MG63 (cell line): ENCODE measurements at places on chromosomes 7 and 10. TPM values are rescaled to one million over a fixed set of nuclear protein-coding genes. Genes with fewer than 3 reads are reported as not detected.

The DCLRE1A gene
- total RNA-seq: 7.4 and 10.2 TPM in 2 replicates

The NRG3 gene
- not detected in 2 replicates for total RNA-seq

The WEE2 gene
- not detected in 2 replicates for total RNA-seq

The FAM25A gene
- 12.0 TPM in 1 of 2 replicates, not detected in the other for total RNA-seq

The ARMC3 gene
- not detected in 2 replicates for total RNA-seq

The ANXA11 gene
- total RNA-seq: 106 and 198 TPM in 2 replicates

The LBX1 gene
- 2.0 and 3.0 TPM in 2 replicates for total RNA-seq

The PDE6C gene
- not detected in 2 replicates for total RNA-seq

The CABCOCO1 gene
- total RNA-seq: 0.59 and 3.1 TPM in 2 replicates

The KIAA1549 gene
- total RNA-seq: 0.57 and 1.1 TPM in 2 replicates

The FEZF1 gene
- not detected in 2 replicates for total RNA-seq

GRCh38 chr10:33901166-33901565 is 566.7 kb upstream of the NRP1 start:
- DNase-seq: peak; percentile 62

- DNase-seq: no peak
Observed at GRCh38 chr10:123392182-123392963, 238.2 kb downstream of the BUB3 start.

DNA sequence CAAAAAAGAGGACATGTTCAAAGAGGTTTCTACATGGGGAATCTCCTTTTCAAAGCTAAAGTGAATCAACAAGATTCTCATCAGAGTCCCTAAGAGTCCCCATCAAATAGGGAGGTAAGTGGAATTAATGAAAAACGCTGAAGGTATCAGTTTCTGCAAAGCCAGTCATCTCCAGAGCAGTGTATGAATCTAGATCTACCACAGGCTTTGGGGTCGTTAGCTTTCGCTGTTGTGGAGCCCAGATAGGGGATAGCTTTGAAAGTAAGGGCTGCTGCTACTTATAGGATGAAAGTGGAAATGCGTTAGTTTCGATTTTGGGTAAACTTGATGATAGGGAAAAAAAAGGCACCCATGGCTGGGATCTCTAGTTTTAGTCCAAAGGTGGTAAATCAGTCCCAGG is 748.4 kb downstream of the LRMDA start:
- no peak for DNase-seq

DNA sequence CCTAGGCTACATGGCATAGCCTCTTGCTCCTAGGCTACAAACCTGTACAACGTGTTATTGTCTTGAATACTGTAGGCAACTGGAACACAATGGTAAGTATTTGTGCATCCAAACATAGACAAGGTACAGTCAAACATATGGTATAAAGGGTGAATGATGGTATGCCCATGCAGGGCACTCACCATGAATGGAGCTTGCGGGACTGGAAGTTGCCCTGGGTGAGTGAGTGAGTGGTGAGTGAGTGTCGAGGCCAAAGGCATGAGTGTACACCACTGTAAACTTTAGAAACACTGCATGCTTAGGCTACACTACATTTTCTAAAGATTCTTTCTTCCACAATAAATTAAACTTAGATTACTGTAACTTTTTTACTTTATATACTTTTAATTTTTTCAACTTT is 165.7 kb downstream of the PARD3 start:
- DNase-seq: no peak

GRCh38 chr10:70812814-70813213 is 2.9 kb upstream of the SGPL1 start:
- DNase-seq: no peak

DNA sequence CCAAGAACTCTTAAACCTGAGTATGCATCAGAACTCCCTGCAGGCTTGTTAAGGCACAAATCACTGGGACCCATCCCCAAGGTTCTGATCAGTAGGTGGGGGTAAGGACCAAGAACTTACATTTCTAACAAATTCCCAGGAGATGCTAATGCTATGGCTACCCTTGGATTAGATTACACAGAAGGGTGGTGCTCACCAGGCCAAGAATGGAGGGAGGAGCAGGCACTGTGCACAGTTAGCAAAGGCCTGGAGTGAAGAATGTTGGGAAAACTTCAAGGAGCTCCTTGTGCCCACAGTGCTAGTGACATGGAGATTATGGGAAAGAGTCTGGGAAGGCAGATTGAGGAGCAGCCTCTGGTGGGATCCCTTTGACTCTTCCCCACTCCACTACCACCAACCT is 1.9 kb downstream of the PRSS2 start:
- DNase-seq: no peak

DNA sequence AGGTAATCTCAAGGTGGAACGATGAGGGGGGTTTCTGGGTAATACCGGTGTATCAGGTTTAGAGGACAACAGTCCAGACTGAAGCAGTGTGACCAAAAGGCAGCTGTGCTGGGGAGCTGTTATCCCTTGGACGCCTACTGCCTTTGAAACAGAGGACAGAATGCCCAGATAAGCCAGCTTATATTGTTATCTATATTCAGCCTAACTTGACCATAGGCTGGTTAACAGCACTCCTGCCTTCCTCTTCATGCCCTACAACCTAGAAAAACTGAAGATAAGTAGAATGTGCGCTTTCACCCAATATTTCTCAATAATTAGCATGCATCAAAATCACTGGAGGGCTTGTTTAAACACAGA is 44.9 kb downstream of the IL6 start:
- no peak for DNase-seq

GRCh38 chr10:15451137-15452094 is 80.3 kb upstream of the FAM171A1 start:
- DNase-seq: no peak

GRCh38 chr7:17123020-17123419 is 175.4 kb upstream of the AHR start:
- DNase-seq: no peak

- DNase-seq: no peak
Observed at GRCh38 chr10:25390733-25391132, 215.9 kb downstream of the GPR158 start.

- no peak for DNase-seq
Observed at GRCh38 chr10:91762878-91763277, 35.3 kb upstream of the TNKS2 start.

DNA sequence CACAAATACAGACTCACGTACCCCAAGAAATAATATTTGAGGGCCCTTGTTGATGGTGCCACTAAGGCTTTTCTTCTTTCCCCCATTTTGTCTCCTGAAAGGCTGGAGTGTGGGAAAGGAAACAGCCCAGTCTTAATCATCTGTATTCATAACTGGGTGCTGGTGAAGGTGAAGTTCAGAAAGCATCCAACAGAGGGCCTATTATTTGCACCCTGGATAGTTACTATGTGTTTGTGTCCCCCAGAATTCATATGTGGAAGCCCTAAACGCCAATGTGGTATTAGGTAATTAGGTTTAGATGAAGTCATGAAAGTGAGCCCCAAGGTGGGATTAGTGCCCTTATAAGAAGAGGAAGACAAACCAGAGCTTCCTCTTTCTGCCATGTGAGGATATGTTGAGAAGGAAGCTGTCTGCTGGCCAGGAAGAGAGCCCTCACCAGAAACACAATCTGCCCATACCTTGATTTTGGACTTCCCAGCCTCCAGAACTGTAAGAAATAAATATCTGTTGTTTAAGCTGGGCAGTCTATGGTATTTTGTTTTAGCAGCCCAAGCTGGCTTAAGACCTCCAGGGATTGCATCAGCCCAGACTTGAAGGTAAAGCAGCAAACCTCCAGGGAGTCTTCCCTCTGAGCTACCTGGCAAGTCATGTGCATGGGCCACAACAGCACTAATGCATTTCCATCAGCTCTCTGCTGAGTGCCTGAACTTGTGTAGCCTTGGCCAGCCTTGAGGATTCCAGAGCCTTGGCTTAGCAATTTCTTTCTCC is 90.0 kb upstream of the ADRB1 start:
- DNase-seq: no peak

DNA sequence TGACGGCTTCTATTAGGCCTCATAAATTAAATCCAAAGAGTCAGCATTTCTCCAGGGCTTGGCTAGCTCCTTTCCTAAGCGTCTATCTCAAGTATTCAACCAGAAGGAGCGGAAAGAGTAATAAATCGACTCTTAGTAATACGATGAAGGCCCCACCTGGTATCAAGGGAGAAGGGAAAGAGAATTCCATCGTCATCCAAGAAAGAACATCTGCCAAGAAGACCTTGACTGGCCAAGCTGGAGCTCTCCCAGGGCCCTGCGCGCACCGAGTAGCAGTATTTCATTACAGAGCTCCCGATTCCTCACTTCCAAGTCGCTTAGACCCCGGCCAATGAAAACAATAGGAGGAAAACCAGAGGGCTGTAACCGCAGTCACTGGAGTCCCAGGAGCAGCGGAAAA is 178.0 kb upstream of the FRMD4A start:
- DNase-seq: peak; percentile 44

- peak; percentile 64 for DNase-seq
Observed at GRCh38 chr10:51685768-51686167, 13.6 kb downstream of the CSTF2T start.

DNA sequence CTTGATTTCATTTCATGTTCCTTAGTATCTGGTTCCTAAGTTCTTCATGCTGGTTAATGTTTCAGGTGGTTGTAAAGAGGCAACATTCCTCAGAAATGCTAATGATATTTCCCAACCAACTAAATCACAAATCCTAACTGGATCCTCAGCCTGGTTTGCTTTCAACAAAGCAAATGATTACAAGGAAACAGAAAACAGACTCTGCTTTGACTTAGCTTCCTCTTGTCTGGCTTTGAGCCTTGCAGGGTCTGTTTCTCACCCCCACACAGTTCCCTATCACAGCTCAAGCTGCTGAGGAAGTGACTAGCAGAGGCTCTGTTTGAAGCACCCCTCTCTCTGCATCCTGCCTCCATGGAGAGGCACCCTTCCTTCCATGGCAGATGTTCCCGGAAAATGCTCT is 130.2 kb upstream of the CTTNBP2 start:
- no peak for DNase-seq

DNA sequence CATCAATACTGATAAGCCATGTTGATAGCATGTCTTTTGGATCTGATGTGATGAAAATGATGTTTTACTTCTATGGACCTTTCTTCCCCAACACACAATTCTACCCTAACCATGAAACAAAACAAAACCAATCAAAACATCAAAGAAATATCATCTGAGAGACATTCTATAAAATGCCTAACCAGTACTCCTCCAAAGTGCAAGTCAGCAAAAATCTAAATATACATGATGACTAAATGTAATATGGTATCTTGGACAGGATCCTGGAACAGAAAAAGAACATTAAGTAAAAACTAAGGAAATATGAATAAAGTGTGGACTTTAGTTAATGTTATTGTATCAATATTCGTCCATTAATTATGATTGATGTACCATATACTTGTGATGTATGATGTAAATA is 625.1 kb downstream of the MAGI2 start:
- DNase-seq: no peak

DNA sequence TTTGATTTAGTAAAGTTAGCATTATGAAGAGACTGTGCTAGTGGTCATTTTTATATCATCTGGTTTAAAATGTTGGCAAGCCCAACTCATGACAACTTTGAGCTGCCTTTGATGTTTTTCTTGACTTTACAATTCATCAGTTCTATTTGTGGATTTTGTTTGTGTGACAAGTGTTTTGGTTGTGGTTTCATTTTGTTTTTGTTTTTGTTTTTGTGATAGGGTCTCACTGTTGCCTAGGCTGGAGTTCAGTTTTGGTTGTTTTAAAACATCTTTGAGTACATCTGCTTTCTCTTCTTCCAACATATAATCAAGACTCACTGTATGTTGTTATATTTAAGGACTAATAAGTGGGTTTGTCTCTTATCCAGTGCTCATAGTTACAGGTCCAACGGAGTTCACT is 17.6 kb upstream of the SFR1 start:
- no peak for DNase-seq

DNA sequence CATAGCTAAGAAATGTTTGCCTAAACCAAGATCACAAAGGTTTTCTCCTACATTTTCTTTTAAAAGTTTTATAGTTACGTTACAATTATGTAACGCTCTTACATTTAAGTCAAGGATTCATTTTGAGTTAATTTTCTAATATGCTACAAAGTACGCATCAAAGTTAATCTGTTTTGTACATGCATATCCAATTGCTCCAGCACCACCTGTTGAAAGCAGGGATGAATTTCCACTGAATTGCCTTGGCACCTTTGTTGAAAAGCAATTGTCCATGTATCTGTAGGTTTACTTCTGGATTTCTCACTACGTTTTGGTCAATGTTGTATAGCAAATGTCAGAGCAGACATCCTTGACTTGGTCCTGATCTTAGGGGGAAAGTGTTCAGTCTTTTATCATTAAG is 59.6 kb downstream of the NEUROG3 start:
- no peak for DNase-seq
